GM18507 (cell line): ENCODE measurements at places on chromosomes 5 and 9.

DNA sequence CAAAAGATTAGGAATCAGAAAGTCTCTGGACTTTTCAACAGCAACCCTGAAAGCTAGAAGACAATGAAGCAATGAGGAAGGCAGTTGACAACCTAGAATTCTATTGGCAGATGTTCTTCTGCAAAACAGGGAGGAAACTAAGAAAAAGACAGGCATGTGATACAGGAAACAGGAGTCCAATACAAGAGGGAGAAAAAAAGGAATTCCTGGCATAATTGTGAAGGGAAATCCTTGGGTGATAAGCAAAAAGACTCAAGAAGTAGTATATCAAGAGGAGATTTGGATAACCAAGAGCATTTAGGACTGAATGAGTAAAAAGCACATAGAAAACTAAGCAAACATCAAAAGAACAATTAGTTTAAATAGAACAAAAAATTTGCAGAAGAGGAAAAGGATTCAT lies 58.6 kb downstream of the LPAR1 start:
- no peak for DNase-seq

DNA sequence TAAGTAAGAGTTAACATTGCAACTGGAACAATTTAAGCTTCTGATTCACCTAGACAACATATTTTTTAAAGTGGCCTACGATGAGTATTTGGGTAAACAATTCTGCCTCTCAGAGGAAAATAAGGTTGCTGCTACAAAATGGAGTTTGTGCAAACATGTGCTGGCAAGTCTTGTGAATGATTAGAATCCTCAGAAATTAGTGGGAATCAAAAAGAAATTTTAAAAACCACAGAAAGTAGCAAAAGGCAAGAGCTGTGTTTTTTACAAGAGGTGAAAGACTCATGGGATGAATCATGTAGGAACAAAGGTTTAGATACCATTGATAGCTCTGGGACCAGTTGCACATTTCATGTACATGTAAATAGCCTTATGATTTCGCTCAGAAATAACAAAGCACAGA lies 561.6 kb downstream of the TAF11L14 start:
- DNase-seq: no peak

GRCh38 chr5:95845391-95845790 lies 22.9 kb upstream of the GLRX start:
- no peak for DNase-seq

- DNase-seq: no peak
Observed at GRCh38 chr5:17431272-17432050, 66.6 kb upstream of the TAF11L2 start.

GRCh38 chr5:35877655-35878054 lies 21.0 kb downstream of the IL7R start:
- DNase-seq: no peak

DNA sequence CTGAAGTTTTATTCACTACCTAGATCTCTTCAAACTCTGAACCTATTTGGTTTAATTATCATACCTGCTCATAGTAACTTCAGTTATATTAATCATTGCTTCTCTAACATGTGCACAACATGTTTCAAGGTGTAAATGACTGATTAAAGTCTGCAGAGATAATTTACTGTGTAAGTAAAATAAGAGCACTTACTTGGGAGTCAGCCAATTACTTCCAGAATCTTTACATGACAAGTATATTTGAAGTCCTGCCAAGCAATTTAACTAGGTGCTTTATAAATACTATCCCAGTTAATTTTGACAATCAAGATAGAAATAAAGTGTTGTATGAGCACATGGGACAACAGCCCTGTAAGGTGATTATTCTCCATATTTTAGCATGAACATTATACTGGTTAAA lies 109.9 kb downstream of the RFX3 start:
- DNase-seq: no peak

GRCh38 chr9:136726631-136727191 lies 14.3 kb downstream of the DIPK1B start:
- no peak for DNase-seq

DNA sequence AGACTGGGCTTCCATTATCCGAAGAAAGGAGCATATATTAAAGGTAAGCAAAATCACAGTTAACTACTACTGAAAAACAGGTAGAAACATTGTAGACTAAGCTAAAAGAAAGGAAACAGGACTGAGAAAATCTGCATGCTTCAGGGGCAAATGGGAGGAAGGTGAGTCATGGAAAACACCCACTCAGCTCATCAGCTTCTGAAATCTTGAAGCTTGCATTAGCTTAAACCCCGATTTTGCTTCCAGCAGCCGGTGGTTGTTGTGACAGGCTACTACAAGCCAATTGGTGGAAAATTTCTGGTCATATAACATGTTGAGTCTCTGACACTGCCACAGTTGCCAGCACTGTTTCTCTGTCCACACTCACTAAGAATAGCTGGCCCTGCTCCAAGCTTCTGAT lies 179.6 kb upstream of the PUM3 start:
- DNase-seq: no peak

DNA sequence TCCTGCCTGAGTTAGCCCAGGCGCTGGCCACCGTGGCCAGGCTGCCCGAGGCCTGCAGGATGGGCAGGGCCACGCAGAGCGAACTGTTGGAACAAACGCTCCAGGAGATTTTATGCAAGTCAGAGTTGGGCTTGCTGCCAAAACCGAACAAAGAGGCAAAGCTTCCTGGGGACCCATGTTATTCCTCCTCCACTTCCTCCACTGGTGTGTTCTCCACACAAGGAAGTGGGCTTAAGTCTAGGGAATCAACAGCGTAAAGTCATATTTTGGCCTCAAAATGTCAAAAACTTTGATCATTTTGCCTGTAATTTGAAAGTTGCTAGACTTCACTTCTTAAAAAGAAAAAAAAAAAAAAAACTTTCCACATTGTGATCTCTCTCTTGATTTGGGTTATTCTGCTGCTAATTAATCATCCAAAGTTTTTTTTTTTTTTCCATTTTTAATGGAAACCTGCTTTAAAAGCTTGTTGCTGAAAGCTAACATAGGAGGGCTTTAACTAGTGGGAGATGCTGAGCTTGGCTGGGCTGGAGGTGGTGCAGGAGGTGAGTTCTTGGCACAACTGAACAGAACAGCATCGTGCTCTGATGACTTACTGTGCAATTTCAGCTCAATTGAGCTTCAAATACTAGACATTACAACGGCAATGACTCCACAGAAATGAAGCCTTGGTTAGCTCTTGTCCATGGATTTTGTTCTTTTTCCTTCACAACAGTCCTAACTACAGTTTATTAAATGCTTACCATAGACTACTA lies 73.0 kb downstream of the PTPDC1 start:
- no peak for DNase-seq

GRCh38 chr5:9194509-9194908 lies 351.4 kb downstream of the SEMA5A start:
- no peak for DNase-seq

DNA sequence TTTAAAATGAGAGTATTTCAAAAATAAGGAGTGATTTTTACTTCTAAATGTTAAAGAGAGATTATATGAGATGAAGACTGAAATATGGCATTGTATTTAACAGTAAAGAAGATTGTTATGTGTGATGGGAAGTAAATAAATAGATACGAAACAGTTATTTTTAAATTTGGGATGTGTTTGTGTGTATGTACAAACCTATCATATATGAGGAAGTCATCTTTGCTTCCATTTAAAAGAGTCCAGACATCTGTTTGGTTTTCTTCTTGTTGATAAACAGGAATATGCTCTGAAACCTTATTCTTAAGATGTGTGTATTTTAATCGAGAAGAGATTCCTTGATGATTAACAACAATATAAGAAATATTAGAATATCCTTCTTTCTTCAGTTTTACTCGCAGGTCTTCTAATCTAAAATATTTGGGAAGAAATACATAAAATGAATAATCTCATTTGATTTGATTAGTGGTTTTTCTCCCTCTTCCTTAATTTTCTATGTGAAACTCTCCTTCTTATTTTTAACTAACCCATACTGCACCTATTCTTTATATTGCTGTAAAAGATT lies 4.9 kb downstream of the SELENOP start:
- no peak for DNase-seq

GRCh38 chr9:34512131-34513078 lies 10.4 kb downstream of the ENHO start:
- no peak for DNase-seq

GRCh38 chr9:38334234-38334633 lies 58.3 kb upstream of the ALDH1B1 start:
- DNase-seq: no peak

- DNase-seq: no peak
Observed at GRCh38 chr5:155773680-155774079, 553.3 kb upstream of the SGCD start.

GRCh38 chr5:141508798-141509611 lies 20.1 kb downstream of the PCDHGC5 start:
- DNase-seq: no peak

DNA sequence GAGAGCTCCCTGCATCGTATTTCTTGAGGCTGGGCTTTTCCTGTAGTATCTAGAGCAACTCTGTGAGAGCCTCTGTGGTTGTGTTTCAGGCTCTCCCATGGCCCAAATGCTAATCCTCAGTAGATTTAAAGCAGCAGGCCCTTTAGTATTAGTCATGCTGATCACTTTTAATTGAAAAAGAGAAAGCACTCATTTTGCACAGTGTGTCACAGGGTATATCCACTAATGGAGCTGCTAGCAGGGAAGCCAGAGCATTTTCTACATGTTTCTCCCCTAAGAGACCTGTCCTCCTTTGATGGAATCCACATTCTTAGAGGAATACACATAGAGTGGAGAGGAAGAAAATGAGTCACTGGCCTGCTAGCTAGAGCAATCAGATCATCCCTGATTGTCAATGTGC lies 348.5 kb downstream of the TMEM232 start:
- no peak for DNase-seq

DNA sequence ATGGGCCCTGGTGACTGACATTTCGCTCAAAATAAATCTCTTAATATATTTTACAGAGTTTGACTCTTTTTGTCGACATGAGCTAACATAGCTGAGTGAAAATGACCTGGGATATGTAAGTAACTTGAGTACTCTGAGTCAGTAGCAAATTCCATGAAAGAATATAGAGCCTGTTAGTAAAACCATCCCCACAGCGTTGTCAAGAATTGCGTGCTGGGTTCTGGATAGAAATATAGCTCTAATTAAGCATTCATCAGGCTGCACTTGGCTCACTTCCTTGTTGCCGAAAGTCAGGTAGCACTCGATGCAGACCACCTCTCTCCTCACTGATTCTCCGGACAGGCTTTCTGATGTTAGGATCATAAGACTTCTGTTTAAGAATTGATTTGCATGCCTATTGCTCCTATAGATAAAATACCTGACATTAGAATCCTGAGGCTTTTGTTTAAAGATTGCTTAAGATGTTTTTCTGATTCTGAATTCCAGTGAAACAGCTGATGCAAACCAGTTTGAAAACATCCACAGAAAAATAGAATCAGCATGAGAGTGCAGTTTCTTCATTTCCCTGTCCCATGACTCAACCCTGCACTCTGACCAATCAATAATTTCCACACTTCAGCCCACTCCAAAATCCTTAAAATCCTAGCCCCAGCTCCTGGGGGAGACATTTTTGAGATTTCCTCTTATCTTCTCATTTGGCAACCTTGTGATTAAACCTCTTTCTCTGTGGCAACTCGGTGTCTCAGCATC lies 310.6 kb downstream of the DIRAS2 start:
- DNase-seq: no peak

- DNase-seq: no peak
Observed at GRCh38 chr9:110620726-110621125, 41.2 kb upstream of the SVEP1 start.

- DNase-seq: peak; percentile 60
Observed at GRCh38 chr5:139637438-139638089, 10.6 kb upstream of the CXXC5 start.

GRCh38 chr9:132756214-132756845 lies 86.1 kb downstream of the GTF3C4 start:
- no peak for DNase-seq

- DNase-seq: no peak
Observed at GRCh38 chr5:38104497-38105230, 153.7 kb upstream of the EGFLAM start.

GRCh38 chr9:84166891-84167290 lies 173.7 kb downstream of the SLC28A3 start:
- DNase-seq: no peak

GRCh38 chr5:31726952-31727351 lies 88.0 kb downstream of the PDZD2 start:
- no peak for DNase-seq

GRCh38 chr9:82930116-82930515 lies 132.8 kb downstream of the RASEF start:
- DNase-seq: no peak

DNA sequence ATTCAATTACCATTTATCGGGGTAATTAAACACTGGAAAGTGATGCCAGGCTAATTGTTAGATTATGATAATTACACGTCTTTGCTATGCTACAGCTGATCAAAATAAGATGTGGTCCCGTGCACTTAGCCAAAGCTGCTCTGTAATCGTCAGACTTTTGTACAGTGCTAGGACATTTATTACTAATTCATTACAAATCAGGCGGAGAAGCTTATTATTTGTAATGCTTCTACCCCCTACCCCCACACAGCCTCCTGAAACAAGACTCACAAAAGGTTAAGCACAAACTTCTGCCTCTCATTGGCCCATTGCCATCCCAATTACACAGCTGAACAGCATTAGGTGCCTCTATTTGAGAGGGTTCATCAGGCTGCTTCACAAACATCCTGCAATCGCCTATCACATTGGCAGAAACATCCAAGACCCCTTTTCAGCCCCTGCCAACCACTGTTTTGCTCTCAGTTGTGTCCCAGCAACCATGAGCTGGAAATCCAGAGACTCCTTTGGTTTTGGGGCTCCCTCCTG lies 232.7 kb downstream of the EFNA5 start:
- no peak for DNase-seq

- DNase-seq: no peak
Observed at GRCh38 chr9:8668751-8669150, 869.2 kb upstream of the DMAC1 start.

- no peak for DNase-seq
Observed at GRCh38 chr5:143064676-143065075, 294.5 kb downstream of the ARHGAP26 start.

- DNase-seq: no peak
Observed at GRCh38 chr5:153276151-153276550, 214.3 kb upstream of the GRIA1 start.

- DNase-seq: no peak
Observed at GRCh38 chr9:27564670-27565069, 8.6 kb downstream of the C9orf72 start.
